ENCODE measurements at places on chromosomes 4 and X.

GRCh38 chr4:159206427-159206871, 103.6 kb downstream of the RAPGEF2 start:
- no peak for DNase-seq

GRCh38 chrX:139905051-139905450, 27.8 kb downstream of the ATP11C start:
- no peak for DNase-seq

DNA sequence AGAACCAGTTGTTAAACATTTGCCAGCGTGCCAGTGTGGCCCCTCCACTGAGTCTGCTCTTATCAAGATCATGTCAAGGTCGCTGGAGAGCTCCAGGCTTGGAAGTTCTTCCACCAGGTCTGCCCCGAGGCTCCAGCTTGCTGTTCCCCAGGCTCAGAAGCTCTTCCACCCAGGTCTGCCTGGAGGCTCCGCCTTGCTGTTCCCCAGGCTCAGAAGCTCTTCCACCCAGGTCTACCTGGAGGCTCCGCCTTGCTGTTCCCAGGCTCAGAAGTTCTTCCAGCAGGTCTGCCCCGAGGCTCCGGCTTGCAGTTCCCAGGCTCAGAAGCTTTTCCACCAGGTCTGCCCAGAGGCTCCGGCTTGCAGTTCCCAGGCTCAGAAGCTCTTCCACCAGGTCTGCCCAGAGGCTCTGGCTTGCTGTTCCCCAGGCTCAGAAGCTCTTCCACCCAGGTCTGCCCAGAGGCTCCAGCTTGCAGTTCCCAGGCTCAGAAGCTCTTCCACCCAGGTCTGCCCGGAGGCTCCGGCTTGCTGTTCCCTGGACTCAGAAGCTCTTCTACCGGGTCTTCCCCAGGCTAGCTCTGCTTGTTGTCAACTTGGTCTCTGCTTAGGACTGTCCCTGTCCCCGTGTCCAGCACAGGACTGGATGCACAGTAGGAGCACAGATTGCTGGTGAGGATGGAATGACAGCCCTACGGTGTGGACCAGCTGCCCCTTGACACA, 54.4 kb downstream of the HMX1 start:
- DNase-seq = peak; percentile 47

- no peak for DNase-seq
These were observed 175.9 kb downstream of the PDGFC start for GRCh38 chr4:156795727-156796126.

- DNase-seq = peak; percentile 73
These were observed 3.5 kb upstream of the VMA21 start for GRCh38 chrX:151393514-151393913.

DNA sequence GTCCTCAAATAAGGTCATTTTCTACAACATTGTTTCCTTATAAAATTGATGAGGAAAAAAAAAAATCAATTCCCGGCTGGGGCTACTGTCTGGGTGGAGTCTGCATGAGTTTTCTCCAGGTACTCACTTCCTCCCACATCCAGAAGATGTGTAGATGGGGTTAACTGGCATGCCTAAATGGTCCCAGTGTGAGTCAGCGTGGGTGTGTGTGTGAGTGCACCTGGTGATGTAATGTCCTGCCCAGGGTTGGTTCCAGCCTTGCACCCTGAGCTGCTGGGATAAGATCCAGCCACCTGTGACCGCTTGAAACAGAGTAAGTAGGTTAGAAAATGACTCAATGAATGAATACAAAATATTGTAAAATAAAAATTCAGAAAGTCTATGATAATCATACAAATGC, 11.1 kb downstream of the USP26 start:
- no peak for DNase-seq

GRCh38 chrX:49756692-49757091, 60.9 kb upstream of the PAGE1 start:
- DNase-seq = no peak
